ENCODE measurements at places on chromosomes 2 and 18.

DNA sequence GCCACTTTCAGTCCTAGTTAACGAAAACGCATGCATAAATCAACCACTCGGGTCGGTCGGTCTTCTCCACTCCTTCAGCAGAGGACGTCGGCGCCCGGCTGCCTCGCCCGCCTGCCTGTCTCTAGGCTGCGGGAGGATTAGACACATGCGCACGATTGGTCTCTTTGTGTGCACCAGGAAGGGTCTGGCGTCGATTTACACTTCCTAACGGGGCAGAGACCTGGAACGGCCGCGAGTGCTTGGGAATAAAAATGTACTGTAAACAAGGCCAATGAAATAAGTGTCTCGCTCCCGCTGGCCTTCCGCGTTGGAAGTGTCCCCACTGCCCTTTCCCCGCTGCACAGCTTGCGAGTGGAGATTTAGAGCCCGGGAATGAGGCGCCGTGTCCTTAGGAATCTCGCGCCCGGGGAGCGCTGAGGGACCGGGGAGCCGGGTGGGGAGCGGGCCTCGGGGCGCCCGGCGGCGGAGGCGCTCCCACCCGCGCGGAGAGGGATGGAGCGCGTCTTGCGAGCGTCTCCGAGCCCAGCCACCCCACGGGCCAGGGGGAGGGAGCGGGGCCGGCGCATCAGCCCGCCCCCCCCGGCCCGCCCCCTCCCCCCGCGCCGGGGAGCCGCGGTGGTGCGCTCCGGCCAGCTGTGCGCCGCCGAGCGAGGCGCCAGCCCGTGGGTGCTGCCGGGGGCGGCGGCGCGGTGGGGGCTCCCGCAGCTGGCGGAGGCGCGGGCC, at the start of gene DOK6:
TSS of gene DOK6 (plus strand) at position 636 of the 723 bp plus-strand sequence.
- DNase-seq = no peak

- no peak for DNase-seq
Measured at GRCh38 chr2:20728114-20728758, 61.3 kb downstream of the GDF7 start.

GRCh38 chr2:105877945-105878344, 133.2 kb downstream of the NCK2 start:
- DNase-seq = no peak

DNA sequence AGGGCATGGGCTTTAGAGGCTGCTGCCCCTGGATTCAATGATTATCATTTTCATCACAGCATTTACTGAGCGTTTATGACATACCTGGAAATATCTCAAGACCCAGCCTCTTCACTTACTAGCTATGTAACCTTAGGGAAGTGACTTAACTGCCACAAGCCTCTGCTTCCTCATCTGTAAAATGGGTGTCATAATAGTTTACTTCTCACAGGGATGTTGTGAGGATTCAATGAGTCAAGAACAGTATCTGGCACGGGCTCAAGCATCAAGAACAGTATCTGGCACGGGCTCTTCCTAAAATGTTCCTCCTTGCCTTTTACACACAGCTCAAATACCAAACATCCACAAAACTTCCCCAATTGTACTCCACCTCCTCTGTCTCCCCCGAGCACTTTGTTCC, 31.4 kb downstream of the LGALSL start:
- no peak for DNase-seq

DNA sequence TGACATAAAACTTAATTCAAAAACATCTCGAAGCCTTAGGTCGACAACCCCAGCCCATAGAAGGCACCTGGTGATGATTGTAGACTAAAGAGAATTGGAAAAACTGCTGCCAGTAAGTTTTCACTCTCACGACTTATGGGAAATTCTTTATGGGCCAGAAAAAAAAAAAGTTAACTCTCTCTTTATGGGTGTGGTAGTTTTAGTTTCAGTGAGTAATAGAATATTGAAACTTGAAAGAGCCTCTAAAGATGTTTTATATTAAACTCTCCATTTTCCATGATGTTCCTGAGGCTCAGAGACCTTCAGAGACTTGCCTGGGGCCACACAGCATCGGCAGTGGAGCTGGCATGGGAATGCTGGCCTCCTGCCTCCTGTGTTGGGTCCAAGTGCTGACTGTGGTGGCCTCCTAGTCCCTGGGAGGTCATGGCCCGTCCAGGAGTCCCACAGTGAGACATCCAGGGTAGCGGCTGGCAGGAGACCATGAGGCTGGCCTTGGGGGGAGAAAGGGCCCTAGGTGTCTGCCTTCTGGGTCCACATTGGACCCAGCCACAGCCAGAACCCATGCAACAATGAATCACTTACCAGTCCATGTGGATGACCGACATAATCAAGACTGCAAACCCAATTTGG, 158.9 kb downstream of the SEPTIN10 start:
- no peak for DNase-seq

GRCh38 chr2:2901384-2902345, 476.0 kb downstream of the EIPR1 start:
- DNase-seq = no peak

- DNase-seq = no peak
Measured at GRCh38 chr18:32771169-32771751, 1.6 kb downstream of the KLHL14 start.

DNA sequence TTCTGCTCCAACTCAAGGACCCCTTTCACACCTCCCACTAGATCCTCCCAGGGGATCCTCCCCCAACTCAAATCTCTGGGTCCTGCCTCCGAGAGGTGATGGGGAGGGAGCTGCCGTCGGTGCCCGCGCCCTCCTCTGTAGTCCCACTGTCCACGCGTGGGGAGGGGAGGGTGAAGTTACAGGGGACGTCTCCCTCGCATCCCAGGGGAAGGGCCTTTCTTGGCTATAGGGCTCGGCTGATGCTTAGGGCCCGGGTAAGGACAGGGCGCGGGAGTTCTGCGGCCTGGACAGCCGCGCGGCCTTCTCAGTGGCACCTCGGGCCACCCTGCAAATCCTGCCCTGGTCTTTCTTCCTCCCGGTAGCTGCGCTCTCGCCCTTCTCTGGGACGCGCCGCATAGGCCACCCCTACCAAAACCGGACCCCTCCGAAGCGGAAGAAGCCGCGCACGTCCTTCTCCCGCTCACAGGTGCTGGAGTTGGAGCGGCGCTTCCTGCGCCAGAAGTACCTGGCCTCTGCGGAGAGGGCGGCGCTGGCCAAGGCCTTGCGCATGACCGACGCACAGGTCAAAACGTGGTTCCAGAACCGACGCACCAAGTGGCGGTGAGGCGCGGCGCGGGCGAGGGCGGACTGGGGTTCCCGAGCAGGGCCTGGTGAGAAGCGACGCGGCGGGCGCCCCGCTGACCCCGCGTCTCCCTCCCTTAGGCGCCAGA, 1.2 kb downstream of the TLX2 start:
- DNase-seq = no peak

GRCh38 chr2:201859949-201860348, 53.6 kb downstream of the CDK15 start:
- no peak for DNase-seq

- DNase-seq = no peak
Measured at GRCh38 chr2:129673234-129673633, 306.2 kb upstream of the RAB6C start.

DNA sequence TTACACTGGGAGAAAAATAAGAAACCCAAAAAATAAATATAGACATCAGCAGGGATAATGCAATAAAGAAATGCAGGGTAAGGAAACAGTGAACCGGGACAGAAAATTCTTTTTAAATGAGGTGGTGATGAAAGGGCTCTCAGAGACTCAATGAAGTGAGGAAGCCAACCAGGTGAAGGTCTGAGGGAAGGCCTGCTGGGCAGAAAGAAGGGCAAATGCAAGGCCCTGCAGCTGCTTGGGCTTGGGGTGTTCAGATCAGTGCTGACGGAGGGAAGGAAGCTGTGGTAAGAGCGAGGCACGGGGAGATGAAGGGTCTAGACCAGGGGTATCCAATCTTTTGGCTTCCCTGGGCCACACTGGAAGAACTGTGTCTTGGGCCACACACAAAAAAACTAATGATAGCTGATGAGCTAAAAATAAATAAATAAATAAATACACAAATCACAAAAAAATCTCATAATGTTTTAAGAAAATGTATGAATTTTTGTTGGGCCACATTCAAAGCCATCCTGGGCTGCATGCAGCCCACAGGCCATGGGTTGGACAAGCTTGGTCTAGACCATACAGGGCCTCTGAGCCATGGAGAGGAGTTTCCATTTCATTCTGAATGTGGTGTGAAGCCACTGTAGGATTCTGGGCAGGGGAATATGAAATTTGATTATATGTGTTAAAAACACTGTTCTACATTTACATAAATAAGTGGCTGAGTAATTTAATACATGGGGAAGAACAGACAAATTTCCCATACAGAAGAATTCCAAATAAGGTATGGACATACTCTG, 96.3 kb upstream of the DNMT3A start:
- DNase-seq = no peak

DNA sequence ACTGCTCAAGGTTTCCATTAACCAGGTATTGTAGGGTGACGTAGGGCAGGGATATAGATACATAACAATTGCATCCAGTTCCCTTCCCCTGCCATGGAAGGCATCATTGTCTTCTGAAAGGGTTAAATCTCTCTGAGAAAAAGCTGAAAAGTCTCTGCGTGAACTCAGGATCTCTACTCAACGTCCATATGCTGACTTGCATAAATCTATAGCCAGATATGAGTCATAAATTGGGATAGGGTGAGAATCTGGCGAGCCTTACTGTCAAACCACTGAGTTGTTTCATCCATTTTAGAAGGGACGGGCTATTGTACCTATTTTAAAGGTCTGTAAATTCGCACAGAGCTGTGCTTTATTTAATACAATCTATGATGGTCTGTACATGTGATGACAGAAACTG, 258.3 kb downstream of the L3MBTL4 start:
- no peak for DNase-seq

DNA sequence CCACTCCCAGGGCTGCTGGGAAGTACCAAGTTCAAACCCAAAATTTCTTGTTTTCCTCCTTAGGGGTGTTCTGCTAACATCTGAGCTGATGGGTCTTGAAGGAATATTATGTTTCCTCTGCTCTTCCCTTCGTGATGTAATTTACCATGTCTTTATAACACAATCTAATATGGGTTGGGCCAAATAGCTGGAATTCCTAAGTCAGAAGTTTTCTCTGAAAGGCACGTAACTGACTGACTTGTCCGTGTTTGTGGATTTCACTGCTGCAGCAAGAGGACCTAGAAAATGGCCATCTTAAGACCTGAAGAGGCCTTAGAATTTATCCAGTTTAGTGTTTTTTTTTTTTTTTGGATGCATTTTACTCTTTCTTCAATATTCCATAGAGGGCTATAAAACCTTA, 256.7 kb downstream of the DCDC2C start:
- DNase-seq = no peak

- DNase-seq = no peak
Measured at GRCh38 chr2:183123959-183124221, 353 bp upstream of the NUP35 start.

DNA sequence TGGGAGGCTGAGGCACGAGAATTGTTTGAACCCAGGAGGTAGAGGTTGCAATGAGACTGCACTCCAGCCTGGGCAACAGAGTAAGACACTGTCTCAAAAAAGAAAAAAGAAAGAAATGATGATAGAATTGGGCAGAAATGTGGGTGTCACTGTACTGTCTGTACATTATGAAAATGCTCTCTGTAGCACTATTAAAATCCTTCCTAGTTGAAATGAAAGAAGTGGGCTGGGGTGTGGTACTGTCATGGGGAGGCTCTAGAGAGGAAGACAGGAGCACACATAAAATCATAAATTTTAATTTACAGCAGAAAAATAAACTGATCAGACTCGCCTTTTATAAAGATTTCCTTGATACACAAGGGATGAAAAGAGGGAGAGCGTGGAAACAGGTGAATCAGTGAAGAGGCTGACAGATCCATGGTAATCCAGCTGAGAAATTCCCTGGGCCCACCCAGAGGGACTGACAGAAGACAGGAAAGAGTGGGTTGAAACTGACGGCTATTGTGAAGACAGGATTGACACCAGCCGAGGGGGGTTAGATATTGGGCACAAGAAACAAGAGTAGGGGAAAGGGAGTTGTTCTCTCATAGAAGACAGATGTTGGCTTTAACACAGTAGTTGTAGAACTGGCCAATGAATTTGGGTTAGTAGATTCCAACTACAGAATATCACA, 96.4 kb upstream of the ATL2 start:
- DNase-seq = no peak

- DNase-seq = no peak
Measured at GRCh38 chr2:68907232-68907919, 36.2 kb upstream of the BMP10 start.

- no peak for DNase-seq
Measured at GRCh38 chr2:74792282-74792681, 41.6 kb upstream of the HK2 start.

GRCh38 chr2:26471289-26471688, 6.6 kb downstream of the OTOF start:
- no peak for DNase-seq

DNA sequence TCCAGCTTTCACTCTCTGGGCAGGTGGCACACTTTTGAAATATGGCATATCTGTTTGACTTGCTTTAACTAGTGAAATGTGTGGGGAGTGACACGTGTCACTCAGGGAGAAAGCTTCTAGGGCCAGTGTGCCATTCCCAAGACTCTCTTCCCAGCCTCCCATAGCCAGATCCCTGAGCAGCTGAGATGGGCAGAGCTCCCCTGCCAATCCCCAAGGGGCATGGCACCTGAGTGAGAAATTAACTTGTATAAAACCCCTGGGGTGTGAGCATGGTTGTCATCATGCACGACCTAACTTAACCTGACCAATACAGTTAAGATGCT, 39.0 kb upstream of the MARCO start:
- no peak for DNase-seq

DNA sequence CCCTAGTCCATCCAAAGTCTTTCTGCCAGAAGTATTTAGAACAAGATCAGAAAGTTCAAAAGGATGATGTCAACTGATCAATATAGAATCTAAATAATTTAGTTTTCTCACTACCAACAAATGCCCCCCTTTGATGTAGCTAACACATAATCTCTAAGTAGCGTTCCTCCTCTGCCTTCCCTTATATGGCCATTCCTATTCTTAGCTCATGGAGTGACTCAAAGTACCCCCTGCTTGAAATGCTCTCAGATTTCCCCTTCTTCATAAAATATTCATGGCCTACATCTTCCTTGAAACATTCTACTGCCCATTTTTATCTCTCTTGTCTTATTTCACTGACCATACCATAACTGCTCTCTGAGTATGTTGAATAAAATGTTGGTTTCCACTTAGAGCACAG, 151.5 kb downstream of the UPP2 start:
- DNase-seq = no peak

DNA sequence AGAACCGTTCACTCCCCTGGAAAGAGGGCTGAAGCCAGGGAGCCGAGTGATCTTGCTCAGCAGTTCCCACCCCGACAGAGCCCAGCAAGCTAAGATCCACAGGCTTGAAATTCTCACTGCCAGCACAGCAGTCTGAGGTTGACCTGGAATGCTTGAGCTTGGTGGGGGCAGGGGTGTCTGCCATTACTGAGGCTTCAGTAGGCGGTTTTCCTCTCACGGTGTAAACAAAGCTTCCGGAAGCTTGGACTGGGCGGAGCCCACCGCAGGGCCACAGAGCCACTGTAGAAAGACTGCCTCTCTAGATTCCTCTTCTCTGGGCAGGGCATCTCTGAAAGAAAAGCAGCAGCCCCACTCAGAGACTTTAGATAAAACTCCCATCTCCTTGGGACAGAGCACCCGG, 180.8 kb downstream of the WDR7 start:
- no peak for DNase-seq

GRCh38 chr2:23380562-23381065, 4.4 kb upstream of the KLHL29 start:
- DNase-seq = peak; percentile 17

- DNase-seq = no peak
Measured at GRCh38 chr2:18664421-18664820, 75.1 kb upstream of the NT5C1B start.

Data from activated T-cell treated with anti-CD3 and anti-CD28 coated beads, Interleukin-2, amount 50 U/mL, for 72 hours (primary cell).